ENCODE measurements at places on chromosomes 3 and 15.

- DNase-seq: no peak
These were observed 40.0 kb upstream of the SCAANT1 start for GRCh38 chr3:63952248-63952594.

DNA sequence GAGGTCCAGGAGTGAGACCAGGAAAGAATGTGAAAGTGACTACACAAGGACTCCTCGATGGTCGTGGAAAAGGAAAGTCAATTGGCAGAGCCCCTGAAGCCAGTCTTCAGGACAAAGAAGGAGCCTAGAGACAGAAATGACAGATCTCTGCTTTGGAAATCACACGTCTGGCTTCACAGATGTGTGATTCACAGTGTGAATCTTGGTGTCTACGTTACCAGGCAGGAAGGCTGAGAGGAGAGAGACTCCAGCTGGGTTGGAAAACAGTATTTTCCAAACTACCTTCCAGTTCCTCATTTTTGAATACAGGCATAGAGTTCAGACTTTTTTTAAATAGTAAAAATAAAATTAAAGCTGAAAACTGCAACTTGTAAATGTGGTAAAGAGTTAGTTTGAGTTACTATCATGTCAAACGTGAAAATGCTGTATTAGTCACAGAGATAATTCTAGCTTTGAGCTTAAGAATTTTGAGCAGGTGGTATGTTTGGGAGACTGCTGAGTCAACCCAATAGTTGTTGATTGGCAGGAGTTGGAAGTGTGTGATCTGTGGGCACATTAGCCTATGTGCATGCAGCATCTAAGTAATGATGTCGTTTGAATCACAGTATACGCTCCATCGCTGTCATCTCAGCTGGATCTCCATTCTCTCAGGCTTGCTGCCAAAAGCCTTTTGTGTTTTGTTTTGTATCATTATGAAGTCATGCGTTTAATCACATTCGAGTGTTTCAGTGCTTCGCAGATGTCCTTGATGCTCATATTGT lies 6.0 kb downstream of the CCR2 start:
- DNase-seq: no peak

GRCh38 chr15:35748105-35748504 lies 202.1 kb upstream of the DPH6 start:
- DNase-seq: no peak

DNA sequence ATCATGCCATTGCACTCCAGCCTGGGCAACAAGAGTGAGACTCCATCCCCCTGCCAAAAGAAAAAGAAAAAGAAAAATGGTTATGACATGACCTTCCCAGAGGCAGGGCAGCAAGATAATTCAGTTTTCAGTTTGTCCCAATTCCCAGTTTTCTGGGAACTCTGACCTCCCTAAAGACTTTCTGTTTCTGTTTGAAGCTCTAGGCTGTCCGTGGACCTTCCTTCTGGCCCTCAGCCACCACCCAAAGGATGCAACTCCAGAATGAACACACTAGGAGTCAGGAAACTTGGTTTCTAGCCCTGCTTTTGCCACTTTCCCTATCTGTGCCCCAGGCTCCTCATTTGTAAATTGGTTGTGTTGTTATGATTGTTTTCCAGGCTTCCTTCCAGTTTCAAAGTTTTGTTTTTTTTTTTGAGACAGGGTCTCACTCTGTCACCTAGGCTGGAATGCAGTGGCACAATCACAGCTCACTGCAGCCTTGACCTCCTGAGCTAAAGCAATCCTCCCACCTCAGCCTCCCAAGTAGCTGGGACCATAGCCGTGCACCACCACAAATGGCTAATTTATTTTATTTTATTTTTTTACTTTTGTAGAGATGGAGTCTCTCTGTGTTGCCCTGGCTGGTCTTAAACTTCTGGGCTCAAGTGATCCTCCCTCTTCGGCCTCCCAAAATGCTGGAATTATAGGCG lies 68.6 kb downstream of the CDC25A start:
- DNase-seq: peak; percentile 24

GRCh38 chr3:195071916-195072820 lies 198.8 kb downstream of the XXYLT1 start:
- no peak for DNase-seq

DNA sequence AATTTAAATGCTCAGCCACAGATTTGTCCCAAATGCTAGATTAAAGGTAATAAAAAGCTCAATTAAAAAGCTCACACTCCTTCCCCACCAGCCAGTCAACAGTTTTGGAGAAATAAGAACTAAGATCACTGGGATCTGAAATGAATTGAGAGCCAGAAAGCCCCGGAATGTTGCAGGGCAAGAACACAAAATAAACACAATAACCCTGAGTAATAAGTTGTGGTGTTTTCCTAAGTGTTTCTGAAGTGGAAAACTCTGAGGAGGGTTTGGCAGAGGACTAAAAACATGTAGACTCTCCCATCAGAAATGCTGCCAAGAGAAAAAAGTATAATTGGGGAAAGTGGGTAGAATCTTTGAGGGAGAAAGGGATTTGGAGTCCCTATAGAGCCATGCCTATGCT lies 127.8 kb downstream of the ABI3BP start:
- no peak for DNase-seq

DNA sequence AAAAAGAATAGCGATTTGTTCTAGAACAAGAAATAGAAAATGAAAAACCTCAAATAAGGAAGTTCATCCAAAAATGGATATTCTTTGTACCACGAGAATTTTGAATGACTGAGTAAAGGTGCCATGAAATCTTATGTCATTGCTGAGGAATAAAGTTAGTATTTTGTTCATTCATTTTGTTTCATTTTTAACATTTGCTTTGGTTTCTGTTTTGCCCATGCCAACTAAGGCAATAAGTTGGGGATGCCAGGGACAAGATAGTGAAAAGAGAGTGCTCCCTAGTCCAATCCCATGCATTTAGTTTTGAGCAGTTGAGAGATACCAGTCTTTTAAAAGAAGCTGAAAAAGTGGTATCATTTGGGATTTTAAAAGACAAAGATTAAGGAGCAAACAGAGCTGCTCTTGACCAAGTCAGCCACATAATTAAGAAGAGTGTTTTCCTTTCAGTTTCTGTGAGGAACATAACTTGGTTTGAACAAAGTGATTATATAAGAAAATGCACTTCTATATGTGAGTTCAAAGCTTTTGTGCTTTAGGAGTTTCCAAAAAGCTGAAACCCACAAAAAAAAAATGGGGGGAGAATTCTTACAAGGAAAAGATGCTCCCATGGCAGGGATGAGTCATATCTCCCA lies 201.4 kb downstream of the PLOD2 start:
- no peak for DNase-seq

GRCh38 chr3:157103280-157103679 lies 56.7 kb downstream of the CCNL1 start:
- DNase-seq: no peak

DNA sequence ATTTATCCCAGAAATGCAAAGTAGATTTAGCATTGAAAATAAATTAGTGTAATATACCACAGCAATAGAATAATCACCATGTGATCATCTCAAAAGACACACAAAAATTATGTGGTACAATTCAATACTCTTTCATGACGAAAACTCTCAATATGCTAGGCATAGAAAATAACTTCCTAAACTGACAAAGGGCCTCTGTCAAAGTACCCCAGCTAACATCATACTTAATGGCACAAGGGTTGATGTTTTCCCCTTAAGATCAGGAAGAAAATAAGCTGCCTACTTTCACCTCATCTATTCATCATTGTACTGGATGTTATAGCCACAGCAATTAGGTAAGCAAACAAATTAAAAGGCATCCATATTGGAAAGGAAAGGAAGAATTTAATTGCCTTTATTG lies 22.7 kb upstream of the NIPA2 start:
- no peak for DNase-seq
